ENCODE measurements at places on chromosomes 13 and 19.

DNA sequence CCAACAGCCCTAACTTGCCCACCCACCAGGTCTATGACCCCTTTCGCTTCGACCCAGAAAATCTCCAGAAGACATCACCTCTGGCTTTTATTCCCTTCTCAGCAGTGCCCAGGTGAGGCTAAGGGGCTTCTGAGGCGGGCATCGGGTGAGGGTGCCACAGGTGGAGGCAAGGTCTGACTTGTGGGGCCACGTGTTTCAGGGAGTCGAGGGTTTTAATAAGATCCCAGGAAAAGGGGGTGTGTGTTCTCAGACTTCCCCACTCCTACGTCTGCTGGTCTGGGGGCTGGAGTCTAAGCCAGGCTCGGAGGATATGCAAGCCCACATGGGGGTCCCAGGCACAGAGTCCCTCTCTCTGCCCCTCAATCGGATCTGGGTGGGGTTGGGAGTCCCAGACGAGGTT is 30.9 kb upstream of the CYP4F8 start:
- no peak for DNase-seq

DNA sequence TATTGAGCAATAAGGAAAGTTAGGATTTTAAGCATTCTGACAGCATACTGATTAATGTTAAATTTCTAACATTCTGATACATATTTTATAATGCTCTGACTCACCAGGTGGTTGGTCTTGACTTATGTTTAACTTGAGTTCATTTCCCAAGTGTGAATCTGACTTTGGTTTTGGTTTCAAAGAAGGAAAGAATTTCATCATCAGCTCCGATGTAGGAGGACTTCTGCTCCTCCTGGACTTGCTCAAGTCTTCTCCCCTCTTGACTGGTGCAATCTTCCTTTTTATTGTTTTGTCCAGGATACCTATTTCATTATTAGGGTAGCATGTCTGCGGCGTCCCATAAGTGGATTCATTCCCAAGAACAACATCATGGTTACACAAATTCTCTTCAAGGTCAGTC is 141.3 kb downstream of the RNF17 start:
- no peak for DNase-seq

DNA sequence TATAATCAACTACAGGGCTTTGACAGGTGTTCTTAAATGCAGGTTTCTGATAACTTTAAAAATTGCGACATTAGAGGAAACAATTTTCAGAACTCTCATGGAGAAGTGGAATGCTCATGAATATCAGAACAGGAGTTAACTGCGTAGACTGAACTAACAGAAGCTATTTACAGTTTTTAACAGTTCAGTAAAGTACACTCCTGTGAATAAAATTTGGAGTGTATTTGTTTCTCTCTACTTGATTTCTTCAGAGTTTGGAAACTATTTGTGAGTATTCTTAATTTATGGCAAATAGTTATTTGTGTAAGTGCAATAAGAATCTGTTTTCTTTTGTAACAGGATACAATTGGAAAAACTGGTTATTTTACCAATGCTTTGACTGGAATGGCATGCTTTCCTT is 114.4 kb downstream of the TNFRSF19 start:
- DNase-seq: no peak

GRCh38 chr19:3690551-3691371 is 9.5 kb downstream of the PIP5K1C start:
- DNase-seq: no peak

- DNase-seq: no peak
These were observed 418.6 kb downstream of the FOXO1 start for GRCh38 chr13:40247845-40248244.

DNA sequence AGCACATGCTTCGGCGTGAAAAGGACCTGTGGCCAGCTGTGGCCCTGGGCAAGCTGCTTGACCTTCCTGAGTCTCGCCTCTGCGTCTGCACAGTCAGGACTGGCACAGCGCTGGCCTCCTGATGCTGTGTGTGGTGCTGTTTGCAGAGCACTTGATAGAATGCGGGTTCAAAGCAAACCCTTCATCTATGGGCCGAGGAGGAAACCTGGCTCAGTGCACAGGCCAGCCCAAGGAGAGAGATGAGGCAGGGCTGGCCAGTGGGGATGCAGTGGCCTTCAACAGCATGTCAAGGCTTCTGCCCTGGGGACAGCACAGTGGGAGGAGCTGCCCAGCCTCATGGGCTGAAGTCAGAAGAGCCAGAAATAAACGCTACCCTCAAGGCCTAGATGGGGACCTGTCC is 21.3 kb upstream of the VSTM2B start:
- no peak for DNase-seq

DNA sequence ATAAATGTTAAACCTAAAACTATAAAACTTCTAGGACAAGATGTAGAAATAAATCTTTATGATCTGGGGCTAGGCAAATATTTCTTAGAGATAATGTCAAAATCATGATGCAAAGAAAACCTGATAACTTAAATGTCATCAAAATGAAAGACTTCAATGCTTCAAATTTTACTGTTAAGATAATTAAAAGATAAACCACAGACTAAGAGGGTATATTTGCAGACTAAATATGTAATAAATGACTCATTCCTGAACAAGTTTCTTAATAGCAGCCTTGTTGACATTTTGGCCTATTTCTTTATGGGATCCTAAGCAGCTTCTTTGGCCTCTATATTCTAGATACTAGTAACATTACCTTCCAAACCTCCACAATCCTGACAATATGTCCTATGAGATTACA is 2878.3 kb upstream of the PCDH20 start:
- DNase-seq: no peak

DNA sequence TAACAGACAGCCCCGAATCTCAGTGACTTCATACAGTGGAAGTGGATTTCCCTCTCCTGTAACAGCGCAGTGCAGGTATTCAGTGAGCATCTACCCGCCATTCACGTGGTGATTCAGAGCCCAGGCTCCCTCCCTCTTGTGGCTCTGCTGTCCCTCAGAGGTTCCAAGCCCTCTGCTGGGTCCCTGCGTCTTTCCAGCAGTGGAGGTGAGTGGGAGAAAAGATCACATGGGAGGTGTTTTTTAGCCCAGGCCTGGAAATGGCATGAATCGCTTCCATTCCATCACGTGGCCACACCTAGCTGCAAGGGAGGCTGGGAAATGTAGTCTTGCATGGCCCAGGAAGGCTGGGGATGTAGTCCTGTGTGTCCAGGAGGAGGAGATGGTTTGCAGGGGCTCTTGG is 61.4 kb downstream of the DPF1 start:
- no peak for DNase-seq

DNA sequence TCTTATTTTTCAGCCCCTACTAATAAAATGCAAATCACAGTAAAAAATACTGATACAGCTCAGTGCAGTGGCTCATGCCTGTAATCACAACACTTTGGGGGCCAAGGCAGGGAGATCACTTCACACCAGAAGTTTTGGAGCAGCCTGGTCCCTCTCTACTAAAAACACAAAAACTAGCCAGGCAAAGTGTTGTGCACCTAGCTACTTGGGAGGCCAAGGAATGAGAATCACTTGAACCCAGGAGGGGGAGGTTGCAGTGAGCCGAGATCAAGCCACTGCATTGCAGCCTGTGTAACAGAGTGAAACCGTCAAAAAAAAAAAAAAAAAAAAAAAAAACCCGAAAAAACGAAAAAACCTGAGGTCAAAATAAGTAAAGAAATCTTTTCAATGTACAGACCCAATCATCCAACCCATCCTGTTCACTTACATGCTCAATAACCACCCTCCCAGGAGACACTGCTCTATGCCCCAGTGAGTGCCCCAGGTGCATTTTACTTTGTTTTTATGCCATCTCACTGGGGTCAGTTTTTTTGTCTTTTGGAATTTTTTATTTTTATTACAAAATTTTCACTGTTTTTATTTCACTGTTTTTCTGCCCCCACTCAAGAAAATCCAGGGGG is 107.0 kb downstream of the ZNF486 start:
- no peak for DNase-seq

DNA sequence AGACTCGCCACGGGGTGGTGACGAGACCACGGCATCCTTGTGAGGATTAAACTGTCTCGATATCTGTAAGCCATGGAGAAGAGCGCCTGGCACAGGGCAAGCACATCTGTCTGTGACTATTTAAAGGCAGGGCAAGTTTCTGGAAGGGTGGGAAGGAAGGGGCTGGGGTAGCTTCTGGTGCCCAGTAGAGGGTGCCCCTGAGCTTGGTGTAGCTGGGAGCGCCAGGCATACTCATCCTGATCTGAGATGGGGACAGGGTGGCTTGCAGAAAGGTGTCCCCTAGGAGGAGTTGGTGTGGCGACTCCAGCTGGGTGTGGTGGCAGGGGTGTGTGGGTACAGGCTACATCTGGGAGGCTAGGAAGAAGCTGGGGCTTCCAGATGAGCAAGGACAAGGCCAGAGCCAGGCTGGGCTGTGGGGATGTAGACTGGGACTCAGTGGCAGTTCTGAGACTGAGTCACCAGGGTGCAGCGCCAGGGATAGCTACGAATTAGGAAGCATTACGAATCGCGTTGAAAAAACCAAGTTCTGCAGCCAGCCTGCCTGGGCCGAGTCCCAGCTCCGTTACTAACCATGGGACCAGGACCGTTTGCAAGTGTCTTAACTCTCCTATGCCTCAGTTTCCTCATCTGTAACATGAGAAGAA is 23.1 kb upstream of the ASPDH start:
- DNase-seq: no peak

- DNase-seq: no peak
These were observed 3.9 kb downstream of the IGSF23 start for GRCh38 chr19:44617110-44617880.

GRCh38 chr19:55641426-55642152 is 787 bp downstream of the ZNF580 start:
- no peak for DNase-seq

DNA sequence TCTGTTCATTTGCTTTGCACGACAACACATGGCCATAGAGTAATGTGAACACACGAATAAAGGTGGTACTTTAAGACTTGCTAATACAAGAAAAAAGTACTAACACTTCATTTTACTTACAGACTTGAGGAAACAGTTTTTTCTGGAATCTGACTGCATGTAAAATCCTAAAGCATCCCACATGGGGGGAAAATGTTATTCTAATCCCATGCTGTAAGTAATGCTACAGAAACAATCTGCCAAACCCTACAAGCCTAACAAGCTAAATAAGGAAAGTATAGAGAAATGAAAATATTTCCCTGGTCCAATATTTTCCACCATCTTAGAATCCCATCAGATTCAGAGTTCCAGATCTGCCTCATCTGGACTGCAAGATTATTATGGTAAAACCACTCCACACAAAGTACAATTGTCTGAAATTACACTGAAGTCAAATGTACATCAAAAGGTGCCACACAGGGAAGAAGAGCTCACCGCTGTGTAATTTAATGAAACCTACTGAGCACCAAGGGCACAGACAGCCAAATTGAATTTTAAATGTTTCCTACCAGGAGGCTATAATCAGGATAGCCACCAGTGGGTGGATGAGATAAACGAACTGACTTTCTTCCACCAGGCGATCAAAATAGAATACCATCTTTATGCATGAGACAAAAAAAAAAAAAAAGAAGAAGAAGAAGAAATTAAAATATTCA is 22.0 kb downstream of the LHFPL6 start:
- DNase-seq: no peak

GRCh38 chr19:751501-752341 is 809 bp downstream of the MISP start:
- peak; percentile 52 for DNase-seq

DNA sequence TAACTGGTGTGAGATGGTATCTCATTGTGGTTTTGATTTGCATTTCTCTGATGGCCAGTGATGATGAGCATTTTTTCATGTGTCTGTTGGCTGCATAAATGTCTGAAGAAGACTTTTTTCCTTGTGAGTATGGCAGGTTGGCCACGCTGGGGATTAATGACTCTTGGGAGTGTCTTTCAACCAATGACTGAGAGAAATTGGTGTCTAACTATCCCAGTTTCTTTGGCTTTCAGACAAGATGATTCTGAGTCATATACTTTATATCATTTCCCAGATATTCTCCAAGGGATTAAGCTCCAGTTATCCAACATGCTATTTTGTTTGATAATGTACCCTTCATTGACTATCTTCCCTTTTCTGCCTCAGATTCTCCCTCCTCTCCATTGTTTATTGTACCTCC is 35.5 kb upstream of the CSNK1A1L start:
- DNase-seq: no peak

DNA sequence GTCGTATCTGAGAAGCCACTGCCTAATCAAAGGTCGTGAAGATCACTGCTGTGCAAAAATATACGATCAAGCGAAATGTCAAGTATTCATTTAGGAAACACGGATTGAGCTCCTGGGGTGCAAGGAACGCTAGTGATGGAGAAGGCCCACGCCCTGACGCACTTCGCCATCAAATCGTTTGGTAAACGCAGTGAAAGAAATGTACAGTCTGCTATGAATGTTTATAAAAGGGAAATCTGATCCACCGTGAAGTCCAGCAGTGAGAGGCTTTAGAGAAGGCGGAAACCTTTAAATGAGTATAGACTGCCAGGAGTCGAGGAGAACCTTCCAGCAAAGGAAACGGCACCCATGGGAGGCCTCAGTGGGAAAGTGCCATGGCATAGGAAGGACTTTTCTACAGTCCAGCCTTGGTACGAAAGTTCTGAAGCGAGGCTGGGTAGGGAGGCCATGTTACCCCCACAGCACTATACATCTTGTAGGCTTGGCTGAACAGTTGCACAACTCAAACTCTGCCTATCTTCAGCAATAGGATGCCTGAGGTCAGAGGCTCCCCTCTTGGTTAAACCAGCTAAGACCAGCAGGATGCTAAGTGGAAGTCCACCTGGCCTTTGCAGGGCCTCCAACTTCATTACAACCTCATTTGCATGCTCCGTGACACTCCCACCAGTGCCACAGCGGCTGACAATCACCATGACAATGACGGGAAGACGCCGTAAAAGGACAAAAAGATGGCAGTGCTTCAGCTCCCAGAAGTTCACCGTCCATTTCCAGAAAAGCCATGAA is 20.4 kb downstream of the PCID2 start:
- no peak for DNase-seq

DNA sequence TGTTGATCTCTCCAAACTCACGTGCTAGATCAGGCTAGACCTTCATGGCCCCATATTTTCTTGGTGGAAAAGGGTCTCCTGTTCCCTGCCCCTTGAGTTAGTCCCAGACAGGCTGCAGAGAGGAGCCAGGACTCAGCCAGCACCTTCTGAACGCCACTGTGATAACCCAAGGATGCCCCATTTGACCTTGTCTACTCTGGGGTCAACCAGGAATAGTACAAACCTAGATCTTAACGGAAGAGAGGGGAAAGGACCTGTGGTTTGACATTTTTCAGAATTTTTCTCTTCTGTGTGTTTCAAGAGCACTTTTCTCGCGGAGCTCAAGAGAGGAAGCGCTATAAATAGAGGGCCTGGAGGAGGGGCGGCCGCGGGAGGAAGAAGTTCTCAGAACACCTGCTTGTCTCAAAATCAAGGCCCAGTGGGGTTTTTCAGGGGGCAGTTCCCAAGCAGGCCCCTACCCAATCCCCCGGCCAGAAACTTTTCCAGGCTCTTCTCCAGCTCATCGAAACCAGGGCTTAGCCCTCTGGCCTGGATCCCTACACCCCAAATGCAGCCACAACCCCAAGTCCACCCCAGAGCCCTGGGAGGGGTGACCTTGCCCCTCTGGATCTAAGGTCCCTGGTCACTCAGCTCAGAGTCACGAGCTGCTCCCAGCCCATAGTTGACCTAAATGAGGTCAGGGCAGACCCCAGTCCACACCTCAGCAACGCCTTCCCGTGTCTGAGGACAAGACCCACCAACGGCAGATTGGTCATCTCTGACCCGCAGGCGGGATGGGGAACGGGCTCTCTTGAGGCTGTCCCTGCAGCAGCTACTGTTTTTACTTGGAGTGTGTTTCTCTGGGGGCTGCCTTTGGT is 75.6 kb upstream of the TM9SF2 start:
- no peak for DNase-seq

GRCh38 chr19:22609630-22610029 is 24.5 kb upstream of the ZNF492 start:
- no peak for DNase-seq

Data from amniotic stem cell (primary cell).